Activated T-cell treated with anti-CD3 and anti-CD28 coated beads, Interleukin-2, amount 50 U/mL, for 1 hour (primary cell): ENCODE measurements at places on chromosomes 16 and 17.
A peak's percentile ranks its signal among the peaks of the same experiment; 100 is the strongest.

- no peak for DNase-seq
Measured at GRCh38 chr17:51526507-51526906, 266.2 kb downstream of the UTP18 start.

GRCh38 chr16:64829678-64830077, 292.2 kb downstream of the CDH11 start:
- no peak for DNase-seq

- DNase-seq: no peak
Measured at GRCh38 chr17:7295230-7296180, 1.1 kb upstream of the YBX2 start.

DNA sequence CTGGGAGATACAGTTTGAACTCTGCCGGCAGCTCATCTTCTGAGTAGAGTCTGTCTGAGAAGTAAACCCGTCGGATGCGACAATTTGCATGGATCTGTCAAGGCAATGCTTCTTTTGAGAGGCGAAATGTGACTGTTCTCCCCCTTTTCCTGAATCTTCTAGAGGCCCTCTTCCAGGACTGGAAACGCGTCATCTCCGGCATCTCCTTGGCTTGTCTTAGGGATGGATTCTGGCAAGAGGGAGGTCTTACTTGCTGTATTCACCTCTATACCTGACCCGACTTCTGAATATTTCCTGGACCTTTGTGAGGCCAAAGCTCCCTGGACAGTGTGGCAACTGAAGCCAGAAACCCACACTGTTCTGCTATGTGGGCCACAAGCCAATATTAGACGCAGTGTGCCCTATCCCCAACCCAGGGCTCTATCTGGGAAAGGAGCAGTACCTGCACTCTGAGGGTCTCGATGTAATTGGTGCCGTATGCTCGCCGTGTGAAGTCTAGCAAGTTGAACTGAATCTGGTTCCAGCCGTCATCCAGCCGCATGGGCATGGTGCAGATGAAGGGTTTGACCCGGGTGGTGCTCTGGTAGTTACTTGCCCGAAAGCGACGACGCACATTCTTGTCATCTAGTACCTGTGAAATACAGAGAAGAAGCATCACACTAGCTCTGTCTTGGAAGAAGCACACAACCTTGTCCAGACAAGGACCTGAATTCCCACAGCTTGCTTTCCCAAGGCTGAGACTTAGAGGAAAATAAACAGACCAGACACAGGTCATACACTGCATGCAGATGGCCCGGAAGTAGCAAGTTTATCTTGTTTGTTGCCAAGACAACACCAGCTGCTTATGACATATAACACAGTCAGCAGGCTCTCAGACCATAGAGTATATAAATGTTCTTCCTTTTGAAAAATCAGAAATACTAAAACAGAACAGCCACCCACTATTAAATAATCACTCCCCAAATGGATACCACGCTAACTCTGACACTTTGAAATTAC, 14.1 kb downstream of the CFAP20 start:
- no peak for DNase-seq

GRCh38 chr17:39325528-39326240, 75.7 kb downstream of the FBXL20 start:
- DNase-seq: no peak

DNA sequence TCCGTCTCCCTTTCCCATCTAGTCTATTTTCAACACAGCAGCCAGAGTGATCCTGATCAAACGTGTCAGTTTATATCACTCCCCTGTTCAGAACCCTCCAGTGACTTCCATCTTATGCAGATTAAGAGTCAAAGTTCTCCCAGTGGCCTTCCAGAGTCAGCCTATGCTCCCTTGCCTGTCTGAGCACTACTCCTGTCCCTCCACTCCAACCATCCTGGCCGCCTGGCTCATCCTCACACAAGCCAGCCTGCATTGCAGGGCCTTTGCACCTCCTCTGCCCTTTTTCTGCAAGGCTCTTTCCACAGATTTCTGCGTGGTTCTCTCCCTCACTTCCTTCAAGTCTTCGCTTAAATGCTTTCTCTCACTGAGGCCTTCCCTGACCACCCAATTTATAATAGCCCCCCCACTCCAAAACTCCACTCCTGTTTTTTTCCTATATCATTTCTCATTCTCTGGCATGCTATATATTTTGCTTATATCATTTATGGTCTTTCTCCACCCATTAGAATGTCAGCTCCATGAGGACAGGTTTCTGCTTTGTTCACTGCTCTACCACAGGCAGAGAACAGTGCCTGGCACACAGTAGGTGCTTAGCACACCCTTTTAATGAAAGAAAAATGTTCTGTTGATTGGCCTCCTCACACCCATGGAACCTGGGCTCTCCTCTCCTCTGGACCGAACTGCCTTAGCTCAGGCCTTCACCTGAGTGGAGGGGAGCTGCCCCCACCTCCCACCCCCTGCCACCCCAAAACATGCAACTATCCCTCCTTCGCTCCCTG, 9.3 kb downstream of the SAMD14 start:
- no peak for DNase-seq

DNA sequence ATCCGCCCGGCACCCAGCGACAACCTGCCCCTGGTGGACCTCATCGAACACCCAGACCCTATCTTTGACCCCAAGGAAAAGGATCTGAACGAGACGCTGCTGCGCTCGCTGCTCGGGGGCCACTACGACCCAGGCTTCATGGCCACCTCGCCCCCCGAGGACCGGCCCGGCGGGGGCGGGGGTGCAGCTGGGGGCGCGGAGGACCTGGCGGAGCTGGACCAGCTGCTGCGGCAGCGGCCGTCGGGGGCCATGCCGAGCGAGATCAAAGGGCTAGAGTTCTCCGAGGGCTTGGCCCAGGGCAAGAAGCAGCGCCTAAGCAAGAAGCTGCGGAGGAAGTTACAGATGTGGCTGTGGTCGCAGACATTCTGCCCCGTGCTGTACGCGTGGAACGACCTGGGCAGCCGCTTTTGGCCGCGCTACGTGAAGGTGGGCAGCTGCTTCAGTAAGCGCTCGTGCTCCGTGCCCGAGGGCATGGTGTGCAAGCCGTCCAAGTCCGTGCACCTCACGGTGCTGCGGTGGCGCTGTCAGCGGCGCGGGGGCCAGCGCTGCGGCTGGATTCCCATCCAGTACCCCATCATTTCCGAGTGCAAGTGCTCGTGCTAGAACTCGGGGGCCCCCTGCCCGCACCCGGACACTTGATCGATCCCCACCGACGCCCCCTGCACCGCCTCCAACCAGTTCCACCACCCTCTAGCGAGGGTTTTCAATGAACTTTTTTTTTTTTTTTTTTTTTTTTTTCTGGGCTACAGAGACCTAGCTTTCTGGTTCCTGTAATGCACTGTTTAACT, 1.0 kb downstream of the NOG start:
- DNase-seq: peak; percentile 54
